ENCODE measurements at places on chromosomes 2 and 18.

DNA sequence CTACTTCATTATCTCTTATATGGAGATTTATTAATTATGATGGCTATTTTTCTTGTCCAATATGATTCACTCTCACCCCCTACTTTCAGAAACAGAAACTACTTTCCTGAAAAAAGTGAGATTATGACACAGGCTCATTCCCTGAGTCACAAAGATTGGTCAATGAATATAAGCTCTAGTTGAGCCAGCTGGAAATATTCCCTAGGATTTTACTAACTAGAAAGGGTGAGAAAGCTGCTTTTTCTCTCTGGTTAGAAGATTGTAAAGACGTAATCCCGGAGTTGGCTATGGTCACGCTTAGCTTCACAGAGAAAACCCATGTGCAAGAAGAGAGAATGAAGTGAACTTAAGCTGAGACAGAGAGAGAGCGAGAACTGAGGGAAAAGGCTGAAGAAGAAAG is 223.7 kb upstream of the SMAD7 start:
- no peak for DNase-seq

DNA sequence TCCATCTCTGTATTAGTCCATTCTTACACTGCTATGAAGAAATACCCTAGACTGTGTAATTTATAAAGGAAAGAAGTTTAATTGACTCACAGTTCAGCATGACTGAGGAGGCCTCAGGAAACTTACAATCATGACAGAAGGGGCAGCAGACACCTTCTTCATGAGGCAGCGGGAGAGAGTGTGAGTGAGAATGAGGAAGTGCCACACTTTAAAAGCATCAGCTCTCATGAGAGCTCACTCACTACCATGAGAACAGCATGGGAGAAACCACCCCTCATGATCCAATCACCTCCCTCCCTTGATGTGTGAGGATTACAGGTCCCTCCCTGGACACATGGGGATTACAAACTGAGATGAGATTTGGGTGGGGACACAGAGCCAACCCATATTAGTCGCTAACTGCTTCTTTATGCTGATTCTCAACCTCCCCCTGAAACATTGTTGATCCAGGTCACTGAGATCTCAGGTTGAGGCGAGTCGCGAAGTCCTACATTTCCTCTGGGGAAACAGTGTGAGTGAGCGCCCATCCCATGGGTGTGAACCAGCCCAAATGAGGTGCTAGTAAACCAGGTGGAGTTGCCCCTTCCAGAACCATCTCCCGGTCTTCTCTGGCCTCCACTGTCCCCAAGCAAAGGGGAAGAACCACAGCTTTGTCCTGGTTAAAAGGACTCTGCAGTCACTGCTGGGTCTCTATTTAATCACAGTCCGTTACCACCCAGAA is 123.8 kb downstream of the CAPN13 start:
- no peak for DNase-seq

DNA sequence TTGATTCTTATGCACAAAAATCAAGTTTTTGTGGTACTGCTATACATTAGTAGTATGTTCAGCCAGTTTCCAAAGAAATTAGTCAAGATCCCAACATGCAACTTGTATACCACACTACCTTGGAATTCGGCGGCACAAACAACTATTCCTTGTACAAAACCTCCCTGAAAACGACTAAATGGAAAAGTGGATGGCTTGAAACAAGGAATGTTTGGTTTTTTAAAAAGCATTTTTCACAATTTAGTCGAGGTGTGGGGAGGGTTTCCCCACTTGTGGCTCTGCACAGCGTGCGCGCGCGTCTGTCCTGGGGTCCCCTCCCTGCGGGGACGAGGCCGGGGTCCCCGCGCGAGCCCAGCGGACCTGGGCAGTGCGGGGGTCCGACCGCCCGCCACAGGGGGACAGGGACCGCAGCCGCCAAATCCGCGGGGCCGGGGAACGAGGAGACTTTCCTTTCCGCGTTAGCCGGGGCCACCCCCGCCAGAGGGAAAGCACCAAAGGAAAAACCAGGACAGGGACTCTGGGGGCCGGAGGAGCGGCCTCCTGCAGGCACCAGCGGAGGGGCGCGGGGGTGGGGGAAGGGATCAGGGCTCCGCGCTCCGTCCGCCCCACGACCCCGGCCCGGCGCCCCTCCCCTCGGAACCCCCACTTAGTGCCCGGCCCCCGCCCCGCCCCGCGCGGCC is 534 bp upstream of the SOCS6 start:
- DNase-seq, result no peak

DNA sequence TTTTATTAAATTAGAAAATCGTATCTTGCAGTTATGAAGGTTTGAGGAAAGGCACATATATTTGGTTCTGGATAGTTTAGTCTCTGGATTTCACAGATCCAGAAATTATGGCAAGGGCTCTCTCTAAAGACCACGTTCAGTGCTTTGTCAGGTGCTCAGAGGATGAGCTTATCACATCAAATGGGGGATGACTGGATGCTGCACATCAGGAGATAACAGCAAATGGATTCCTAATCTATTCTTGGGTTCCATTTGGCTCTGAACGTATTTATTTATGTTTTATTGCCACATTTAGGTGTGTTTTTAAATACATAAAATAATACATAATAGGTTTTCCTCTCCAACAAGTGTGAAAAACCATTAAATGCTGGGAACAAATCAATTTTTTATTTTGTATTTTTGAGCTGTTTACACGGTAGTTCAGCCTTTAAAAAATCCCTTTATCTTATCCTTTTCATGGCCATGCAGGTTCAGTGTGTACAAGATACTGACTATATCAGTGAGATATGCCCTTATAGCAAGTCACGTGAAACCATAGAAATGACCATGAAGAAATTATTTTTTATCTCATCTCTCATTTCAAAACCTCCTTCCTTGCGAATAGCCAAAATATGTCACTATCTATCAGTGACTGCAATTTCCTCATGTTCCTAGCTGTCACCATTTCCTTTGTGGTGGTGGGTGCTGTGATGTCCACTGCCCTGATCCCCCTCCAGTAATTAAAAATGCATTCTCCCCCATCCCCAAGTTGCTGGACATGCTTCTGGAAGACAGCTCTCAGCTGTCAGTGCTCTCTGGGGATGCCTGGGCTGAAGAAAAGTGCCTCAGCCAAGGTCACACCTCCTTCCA is 25.9 kb upstream of the CXCR4 start:
- no peak for DNase-seq

- no peak for DNase-seq
Observed at GRCh38 chr18:23265682-23266399, 130.6 kb downstream of the CABLES1 start.

DNA sequence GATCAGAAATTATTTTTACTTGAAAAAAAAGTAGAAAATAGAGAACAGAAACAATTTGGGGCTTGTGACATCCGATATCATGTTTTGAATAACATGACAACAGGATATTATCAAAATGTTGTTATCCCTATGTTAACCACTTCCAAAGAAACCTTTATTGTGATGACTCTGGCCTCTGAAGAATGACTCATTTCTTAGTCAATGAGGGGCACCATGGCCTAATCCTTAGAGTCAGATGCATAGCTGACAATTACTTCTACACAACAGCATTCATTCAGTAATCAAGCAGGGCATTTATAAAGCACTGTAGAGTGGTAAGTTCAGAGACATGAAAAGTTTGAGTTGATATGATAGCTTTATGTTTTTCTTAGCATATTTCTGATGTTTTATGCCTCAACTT is 703.0 kb downstream of the RNF144A start:
- DNase-seq, result no peak

DNA sequence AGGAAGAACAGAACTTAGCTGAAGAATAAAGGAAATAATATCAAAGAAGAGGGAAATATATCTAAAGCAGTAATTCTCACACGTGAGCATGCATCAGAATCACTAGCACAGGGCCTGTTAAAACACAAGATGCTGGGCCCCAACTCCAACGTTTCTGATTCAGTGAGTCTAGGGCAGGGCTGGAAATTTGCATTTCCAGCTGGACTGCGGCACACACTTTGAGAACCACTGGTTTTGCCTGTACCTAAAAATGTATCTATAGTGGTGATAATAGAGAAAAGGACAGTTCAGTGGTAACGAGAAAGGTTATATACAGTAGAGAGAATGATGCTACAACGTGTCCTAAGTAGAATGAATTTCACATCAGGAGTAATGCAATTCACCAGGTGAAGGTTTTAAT is 11.2 kb downstream of the REV1 start:
- DNase-seq, result no peak

GRCh38 chr2:149409506-149409905 is 79.1 kb downstream of the LYPD6 start:
- DNase-seq, result no peak

GRCh38 chr2:172204309-172204708 is 101.6 kb upstream of the DLX2 start:
- no peak for DNase-seq

DNA sequence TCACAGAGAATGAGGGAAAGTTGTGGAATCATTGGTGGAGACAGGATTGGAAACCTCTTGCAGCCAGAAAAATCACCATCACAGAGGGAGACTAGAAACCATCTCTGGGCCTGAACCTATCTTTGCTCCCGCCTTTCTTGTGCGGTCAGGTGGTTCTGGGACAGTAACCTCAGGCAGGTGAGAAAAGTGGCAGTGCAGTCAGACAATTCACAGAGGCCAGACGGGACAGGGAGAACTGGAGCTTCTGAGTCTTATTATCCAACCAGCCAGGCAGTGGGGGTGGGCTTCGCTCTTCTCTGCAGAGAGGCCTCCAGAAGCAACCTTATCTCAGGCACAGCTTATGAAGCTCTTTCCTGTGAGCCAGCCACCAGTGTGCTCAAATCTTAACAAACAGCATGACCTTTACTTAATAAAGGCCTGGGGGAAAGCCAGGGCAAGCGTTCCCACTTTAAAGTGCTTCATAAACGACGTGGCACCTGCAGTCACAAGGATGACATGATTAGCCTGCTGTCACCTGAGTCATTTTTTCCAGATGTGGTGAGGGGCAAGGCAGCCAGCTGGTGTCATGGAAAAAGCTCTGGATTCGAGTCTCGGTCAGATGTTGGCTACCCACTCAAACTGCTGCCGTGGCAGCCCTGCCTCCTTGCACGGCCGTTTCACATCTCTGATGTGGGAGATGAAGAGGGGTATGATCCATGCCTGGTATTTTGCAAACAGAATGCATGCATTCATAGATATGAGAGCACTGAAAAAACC is 109.7 kb downstream of the B3GNT2 start:
- DNase-seq, result peak; percentile 63

Data from stimulated activated CD4-positive, alpha-beta T cell treated with anti-CD3 and anti-CD28 coated beads, Interleukin-2, amount 100 ng/mL, for 4 hours (primary cell).